ENCODE measurements at places on chromosomes 12 and 14.

- DNase-seq, result no peak
Observed at GRCh38 chr12:132559652-132560363, 50.6 kb downstream of the LRCOL1 start.

- DNase-seq, result no peak
Observed at GRCh38 chr12:51374361-51374760, 16.8 kb downstream of the GALNT6 start.

GRCh38 chr14:49944501-49944900 is 51.6 kb downstream of the ARF6 start:
- DNase-seq, result no peak

DNA sequence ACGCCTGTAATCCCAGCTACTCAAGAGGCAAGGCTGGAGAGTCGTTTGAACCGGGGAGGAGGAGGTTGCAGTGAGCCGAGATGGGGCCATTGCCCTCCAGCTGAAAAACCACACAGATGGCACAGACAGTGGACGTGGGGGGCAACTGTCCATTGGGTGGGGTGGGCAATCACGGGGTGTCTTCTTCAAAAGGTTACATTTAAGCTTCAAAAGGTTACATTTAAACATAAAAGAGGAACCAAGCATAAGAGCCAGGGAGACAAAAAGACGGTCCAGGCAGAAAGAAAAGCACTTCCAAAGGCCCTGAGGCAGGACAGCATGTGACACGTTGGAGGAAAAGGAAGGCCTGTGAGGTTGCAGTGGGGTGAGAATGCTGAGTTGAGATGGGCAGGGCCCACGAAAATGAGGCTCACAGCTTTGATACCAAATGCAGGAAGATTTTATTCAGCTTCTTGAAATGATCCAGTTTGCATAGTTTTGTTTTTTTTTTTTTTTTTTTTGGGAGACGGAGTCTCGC is 10.7 kb downstream of the SCARB1 start:
- no peak for DNase-seq

GRCh38 chr14:65304963-65305362 is 107.6 kb upstream of the FUT8 start:
- DNase-seq, result no peak

DNA sequence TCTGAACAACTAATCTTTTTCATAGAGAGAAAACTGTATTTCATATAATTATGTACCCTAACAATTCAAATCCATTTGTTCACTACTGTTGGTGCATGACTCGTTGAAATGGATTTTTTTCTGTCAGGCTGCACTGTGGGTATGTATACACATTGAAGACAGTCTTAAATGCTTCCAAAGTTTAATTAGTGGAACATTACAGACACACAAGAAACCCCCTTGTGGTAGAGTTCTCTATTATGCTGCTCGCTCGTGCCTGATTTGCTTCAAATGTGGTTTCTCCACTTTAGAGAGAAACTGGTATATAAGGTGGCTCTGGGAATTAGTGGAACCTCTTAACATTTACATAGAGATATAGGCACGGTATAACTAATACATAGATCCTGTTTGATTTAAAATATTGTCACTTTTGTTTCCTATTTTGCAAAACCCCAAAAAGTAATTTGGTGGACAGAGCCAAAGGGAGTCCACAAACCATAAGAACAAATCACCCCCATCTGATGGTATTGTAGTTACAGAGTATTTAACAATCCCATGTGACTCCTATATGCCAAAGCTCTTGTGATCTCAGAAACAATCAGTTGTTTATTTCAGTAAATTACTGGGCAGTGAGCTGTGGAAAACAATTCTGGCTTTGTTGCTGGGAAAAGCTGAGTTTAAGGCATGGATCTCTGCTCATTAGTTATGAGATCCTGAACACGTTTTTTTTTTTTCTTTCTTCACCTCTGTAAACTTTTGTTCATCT is 159.5 kb downstream of the BRMS1L start:
- DNase-seq, result no peak

DNA sequence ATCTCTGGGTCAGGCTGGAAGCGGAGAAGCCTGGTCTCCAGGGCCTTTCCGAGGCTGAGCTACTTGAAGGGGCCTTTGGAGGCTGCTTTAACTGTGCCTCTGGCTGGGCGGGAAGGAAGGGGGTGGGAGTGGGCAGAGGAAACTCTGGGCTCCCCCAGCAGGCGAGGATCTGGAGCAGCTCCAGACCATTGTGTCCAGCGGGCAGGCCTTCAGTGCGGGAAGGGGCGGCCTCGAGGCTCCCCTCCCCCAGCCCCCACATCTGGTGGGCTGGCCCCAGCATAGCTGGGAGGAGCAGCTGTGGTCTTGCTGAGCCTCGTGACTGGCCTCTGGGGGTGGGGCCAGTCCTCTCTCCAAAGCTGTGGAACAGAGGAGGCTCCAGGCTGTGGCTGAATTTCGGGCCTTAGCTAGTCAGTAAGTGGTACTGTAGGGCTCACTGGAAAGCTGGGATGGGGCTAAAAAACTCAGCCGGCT is 3.4 kb downstream of the TAMALIN start:
- no peak for DNase-seq

- no peak for DNase-seq
Observed at GRCh38 chr12:106291342-106291741, 11.2 kb upstream of the TCP11L2 start.

- DNase-seq, result no peak
Observed at GRCh38 chr14:93036652-93037345, 78.9 kb downstream of the ITPK1 start.

GRCh38 chr12:118821386-118821925 is 159.9 kb upstream of the SRRM4 start:
- DNase-seq, result no peak

GRCh38 chr14:48710133-48710532 is 876.0 kb downstream of the RPS29 start:
- no peak for DNase-seq

GRCh38 chr12:55682087-55682796 is 25.5 kb downstream of the ITGA7 start:
- no peak for DNase-seq

DNA sequence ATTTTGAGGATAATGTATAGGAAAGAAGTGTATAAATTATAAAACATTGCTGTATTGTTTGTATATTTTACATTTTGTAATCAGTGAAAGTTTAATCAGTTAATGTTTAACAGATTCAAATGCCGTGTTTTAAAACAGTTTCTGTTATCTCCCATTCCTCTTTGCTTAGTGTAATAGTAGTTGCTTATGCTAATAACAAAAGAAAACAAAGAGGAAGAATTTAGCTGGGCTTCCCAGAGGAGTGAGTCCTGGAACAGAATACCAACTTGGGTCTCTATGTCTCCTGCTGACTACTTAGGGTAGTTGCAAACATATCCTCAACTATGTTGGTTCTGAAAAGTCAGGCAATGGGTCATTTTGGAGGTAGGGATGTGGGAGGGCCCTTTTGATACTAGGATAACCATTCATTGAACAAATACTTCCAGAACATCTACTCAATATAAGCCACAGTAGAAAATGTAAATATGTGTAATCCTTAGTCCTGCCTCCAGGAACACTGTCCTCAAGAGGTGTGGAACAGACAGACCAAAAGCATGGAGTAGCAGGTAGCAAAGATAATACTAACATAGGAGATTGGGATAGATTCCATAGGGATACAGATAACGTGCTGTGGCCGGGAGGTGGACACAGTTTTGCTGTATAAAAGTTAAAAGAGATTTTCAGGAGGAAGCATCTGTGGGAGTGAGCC is 36.1 kb upstream of the EVL start:
- no peak for DNase-seq

GRCh38 chr14:68394118-68394763 is 398.6 kb downstream of the ZFP36L1 start:
- DNase-seq, result no peak

DNA sequence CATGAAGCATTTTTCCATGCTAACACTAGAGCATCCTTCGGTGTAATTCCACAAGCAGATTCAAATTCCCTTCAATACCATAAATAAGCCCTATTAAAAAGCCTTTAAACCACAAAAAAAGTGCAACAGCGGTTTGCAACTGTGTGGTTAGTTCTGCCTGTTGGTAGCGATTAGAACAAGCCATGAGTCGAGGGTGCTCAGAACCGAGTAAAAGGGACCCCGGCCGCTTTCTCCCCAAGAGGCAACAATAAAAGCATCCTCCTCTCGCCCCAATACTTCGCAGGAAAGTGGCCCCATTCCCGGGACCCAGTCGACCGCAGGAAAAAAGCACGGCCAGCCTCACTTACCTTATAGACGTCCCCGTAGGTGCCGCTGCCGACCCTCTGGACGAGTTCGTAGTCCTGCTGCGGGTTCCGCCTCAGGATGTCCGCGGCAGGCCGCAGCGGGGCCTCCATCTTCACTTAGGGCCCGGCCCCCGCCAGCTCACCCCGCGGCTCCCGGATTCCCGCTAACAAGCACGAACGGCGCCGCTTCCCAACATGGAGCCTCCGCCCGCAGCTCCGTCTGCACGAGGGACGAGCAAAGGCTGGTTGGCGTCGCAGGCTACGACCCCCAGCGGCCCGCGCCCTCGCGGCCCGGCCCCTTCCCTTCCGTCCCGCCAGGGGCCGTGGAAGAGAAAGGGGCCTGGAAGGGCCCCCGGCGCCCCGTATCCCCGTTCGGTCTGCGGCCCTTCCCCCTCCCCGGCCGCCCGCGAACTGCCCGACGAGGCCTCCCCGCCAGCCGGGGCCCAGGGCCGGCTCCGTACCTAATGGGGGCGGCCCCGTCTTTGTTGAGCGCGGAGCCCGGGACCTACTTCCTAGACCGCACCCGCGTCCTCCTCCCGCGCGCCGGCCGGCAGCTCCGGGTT is 521 bp downstream of the MAP4K5 start:
- no peak for DNase-seq

DNA sequence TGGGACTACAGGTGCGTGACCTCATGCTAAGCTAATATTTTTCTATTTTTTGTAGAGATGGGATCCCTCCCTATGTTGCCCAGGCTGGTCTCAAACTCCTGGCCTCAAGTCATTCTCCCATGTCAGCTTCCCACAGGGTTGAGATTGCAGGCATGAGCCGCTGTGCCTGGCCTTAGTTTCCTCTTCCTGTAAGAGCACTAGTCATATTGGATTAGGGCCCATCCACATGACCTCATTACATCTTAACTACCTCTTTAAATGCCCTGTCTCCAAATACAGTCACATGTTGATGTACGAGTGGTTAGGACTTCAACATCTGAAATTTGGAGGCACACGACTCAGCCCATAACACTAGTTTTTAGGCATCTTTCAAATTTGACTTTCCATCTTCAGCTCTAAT is 72.2 kb upstream of the RASSF3 start:
- DNase-seq, result no peak

GRCh38 chr12:131738196-131738595 is 27.3 kb downstream of the SFSWAP start:
- DNase-seq, result no peak

DNA sequence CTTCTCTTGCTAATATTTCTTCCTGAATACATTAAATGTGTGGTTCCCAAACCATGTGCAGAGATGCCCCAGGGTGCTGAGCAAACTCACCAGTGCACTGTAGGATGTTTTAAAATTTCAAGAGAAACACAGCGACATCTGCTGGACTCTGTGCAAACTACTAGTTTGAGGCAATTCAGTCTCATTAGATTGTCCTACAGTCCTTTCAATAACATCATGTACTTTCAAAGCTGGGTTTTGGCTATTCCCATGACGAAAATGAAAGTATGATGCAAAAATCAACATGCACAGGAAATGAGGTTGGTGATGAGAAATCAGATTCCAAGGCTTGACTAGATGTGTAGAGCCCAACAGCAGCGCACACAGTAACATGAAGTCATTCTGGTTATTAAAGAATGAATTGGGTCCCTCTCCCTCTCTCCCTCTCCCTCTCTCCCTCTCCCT is 66.3 kb downstream of the CLIP1 start:
- DNase-seq, result peak; percentile 32

DNA sequence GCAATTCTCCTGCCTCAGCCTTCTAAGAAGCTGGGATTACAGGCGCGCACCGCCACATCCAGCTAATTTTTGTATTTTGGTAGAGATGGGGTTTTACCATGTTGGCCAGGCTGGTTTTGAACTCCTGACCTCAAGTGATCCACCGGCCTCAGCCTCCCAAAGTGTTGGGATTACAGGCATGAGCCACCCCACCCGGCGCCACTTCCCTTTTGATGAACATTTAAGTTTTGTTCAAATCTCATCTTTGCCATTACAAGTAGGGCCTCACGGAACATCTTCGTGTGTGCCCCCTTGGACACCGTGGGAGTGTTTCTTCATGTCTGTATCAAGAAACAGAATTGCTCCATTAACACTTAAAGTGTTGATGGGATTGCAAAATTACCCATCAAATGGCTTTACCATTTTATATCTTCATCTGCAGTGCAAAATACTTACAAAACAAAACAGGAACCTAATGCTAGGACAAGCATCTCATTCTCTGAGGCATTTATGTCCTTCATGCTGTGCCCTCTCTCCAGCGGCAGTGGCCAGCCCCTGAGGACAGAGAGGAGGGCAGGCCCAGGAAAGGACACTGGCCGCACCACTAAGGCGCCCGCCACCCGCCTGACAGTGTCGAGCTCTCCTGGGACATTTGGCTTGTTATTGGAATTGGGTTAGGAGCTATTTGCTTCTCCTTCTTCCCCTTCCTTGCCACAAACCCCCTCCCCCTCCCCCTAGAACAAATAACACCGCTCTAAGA is 61.7 kb downstream of the RFX4 start:
- no peak for DNase-seq

GRCh38 chr12:128611736-128612135 is 212.0 kb downstream of the SLC15A4 start:
- no peak for DNase-seq

DNA sequence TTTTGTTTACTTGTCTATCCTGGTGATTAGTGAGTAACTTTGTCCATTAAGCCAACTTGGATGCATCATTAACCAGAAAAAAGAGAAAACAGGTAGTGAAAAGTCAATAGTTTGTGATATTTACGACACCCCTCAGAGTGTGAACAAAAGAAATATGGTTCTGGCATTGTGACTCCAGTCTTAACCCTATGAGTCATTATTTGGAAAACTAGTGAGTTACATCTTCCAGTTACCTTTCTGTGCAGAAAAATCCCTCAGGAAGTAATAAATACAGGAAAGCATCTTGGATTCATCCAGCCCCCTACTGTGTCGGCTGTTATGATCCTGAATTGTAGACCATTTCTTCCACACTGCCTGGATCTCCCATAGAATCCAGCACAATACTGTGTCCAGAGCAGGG is 379.1 kb downstream of the GALC start:
- no peak for DNase-seq

DNA sequence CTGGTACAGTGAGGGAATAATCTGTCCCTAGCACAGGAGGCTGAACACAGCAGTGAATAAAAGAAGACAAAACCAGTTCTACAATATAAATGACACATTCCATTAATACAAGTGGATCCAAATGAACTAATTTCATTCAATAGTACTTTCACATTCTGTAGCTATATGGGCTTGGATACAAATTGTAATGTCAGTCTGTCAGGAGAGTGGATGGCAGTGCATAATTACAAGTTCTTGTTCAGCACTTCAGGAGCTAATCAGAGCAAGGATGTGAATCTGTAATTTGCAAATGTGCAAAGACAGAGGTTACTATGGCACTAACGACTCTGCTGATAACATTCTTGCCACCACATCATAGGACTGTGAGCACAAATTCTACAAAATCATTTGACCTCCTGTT is 697.9 kb downstream of the DIO2 start:
- DNase-seq, result no peak
